ENCODE measurements at places on chromosomes 13 and 19.
A peak's percentile ranks its signal among the peaks of the same experiment; 100 is the strongest.

- peak; percentile 63 for DNase-seq
Observed at GRCh38 chr13:29428310-29429181, 166.9 kb downstream of the SLC7A1 start.

DNA sequence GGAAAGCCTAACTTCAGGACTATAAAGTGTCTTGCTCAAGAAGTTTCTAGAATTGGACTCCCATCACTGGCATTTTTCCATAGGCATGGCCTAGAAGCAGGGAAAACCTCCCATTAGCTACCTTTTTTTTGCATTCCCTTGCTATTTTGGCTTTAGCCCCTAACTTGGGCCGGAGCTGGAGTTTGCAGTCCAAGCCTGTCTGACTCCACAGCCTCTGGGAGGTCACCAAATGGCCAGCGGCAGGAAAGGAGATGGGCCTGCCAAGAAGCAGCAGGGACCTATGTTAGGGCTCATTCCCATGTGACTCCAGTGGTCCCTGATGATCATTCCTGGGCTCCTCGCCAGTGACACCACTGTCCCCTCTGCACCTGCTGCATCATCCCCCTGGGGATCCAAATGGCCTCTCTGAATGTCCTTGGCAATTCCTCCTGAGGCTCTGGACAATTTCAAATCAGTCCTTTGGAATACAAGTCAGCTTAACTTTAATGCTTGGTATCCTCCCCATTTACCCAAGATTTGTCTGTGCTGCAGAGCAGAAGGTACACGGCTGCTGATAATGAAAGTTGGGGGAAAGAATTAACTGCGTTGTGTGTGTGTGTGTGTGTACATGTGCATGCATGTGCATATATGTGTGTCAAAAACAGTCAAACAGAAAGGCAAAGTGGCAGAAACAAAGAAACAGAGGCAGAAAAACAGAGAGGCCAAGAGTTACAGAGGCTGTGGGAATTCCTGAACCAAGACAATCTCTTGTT lies 69.8 kb upstream of the SERP2 start:
- no peak for DNase-seq

GRCh38 chr13:109734002-109734785 lies 52.2 kb downstream of the IRS2 start:
- no peak for DNase-seq

GRCh38 chr13:110411688-110412059 lies 104.6 kb downstream of the COL4A2 start:
- no peak for DNase-seq

DNA sequence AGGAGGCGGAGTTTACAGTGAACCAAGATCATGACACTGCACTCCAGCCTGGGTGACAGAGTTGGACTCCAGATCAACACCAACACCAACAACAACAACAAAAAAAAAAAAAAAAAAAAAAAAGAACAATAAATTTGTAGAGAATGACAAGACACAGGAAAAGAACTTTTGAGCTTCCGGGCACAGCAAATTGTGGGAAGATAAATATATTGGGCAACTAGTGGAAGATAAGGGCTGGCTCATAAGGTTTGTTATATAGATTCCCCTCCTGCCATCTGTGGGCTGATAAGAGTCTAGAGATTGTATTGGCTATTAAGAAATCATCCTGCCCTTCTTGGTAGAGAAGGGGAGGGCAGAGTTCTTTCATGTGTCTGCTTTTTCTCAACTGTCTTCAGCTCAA lies 33.1 kb upstream of the CYP2S1 start:
- DNase-seq, result no peak

GRCh38 chr13:99961636-99962035 lies 9.9 kb downstream of the ZIC5 start:
- no peak for DNase-seq
